ENCODE measurements at places on chromosomes 16 and 17. TPM values are rescaled to one million over a fixed set of nuclear protein-coding genes. Genes with fewer than 3 reads are reported as not detected.
A peak's percentile ranks its signal among the peaks of the same experiment; 100 is the strongest.

DNA sequence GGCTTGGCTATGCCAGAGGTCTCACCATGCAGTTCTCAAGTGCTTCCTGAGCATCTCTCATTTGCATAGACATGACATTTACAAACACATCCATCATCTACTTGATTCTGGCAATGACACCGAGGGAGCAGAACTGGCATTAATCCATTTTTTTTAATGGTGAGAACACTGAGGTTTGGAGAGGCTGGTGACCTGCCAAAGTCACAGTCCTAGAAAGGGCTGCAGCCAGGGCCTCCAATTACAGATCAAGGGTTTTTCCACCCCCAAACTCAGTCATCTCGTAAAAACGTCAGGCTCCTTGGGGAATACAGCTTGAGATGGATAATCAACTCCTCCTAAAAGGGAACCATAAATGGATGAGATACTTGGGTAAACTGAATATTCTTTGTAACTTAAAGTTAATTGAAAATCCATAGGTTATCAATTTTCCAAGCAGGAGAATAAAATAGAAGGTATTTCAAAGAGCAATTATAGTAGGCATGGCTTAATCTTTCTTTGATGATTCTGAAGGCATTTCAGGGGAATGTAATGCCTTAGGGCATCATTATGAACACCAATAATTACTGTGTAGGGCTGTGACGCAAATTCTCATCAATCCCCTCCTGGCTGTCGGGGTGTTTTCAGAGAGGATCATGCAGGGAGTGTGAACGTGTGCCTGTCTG is 9.4 kb upstream of the MEOX1 start:
- peak; percentile 62 for DNase-seq

- no peak for DNase-seq
These were observed 69.9 kb upstream of the NFAT5 start for GRCh38 chr16:69495821-69496220.

GRCh38 chr17:59695945-59696681 is 11.1 kb downstream of the PTRH2 start:
- peak; percentile 30 for DNase-seq

Gene SUPT6H
- total RNA-seq = 46.8 TPM

Gene KRTAP3-2
- not detected for total RNA-seq
